ENCODE measurements at places on chromosomes 7 and 10.

- peak; percentile 48 for DNase-seq
Measured at GRCh38 chr10:61835946-61836887, 65.3 kb upstream of the ARID5B start.

DNA sequence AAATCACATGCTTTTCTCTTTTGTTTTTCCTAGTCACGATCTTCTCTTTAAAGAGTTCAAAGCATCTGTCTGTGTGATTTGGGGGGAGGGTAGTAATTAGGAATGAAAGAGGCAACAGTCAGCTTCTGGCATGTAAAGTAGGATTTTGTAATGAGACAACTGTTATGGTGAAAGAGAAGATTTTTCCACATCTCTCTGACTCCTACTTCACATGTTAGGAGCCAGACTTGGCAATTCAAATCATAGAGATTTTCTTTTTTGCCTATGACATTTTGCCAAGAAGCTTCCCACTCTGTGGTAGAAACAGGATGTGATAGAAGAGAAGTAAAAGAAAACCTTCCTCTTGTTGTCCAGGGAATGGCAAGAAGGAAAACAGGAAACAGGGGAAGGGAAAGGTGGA, 38.3 kb upstream of the KLHL7 start:
- DNase-seq = no peak

- no peak for DNase-seq
Measured at GRCh38 chr7:100595188-100595587, 7.0 kb upstream of the PCOLCE start.

- DNase-seq = no peak
Measured at GRCh38 chr10:23379686-23380085, 35.1 kb upstream of the C10orf67 start.

- DNase-seq = no peak
Measured at GRCh38 chr7:24781106-24781505, 23.8 kb upstream of the GSDME start.

GRCh38 chr7:3207387-3207902, 93.6 kb upstream of the SDK1 start:
- DNase-seq = peak; percentile 17

GRCh38 chr10:69845574-69846292, 44.0 kb downstream of the COL13A1 start:
- DNase-seq = no peak

DNA sequence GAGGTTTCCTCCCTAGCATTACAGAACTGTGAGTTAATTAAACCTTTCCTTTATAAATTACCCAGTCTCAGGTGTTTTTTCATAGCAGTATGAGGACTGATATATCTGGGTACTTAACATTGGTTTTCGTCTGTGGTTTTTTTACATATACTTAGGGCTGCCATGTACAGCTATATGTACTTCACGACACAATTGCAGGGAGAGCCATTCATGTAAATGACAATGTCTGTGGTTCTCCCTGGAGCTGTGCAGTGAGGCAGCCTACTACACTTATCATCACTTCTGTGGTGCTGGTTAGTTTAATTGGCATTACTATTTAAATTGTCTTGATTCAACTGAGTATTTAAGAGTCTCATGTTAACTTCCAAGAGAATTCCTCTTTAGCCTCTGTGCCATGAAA, 40.7 kb downstream of the AVL9 start:
- no peak for DNase-seq

- peak; percentile 82 for DNase-seq
Measured at GRCh38 chr10:24951201-24952142, 934 bp downstream of the PRTFDC1 start.

- DNase-seq = no peak
Measured at GRCh38 chr10:33803248-33803647, 468.8 kb upstream of the NRP1 start.

DNA sequence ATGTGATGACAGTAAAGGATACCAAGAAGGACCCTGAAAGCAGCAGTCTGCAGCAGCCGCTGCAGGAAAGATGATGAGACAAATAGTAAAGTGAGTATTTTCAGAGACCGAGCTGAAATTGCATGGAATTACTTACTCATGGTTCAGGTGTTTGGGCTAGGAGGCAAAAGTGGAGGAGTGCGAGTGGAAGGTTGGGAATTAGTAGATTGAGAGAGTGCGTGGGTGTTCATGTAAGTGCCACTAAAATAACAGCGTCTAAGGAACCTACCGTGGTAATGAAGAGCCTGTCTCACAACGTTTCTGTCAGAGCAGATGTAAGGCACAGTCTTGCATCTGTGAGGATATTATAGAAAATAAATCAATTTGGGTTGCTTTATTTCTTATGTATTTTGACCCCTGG, 48.3 kb upstream of the FMC1 start:
- no peak for DNase-seq

- DNase-seq = no peak
Measured at GRCh38 chr10:101833466-101833865, 10.1 kb downstream of the KCNIP2 start.

GRCh38 chr7:117143066-117143465, 179.8 kb downstream of the WNT2 start:
- no peak for DNase-seq

DNA sequence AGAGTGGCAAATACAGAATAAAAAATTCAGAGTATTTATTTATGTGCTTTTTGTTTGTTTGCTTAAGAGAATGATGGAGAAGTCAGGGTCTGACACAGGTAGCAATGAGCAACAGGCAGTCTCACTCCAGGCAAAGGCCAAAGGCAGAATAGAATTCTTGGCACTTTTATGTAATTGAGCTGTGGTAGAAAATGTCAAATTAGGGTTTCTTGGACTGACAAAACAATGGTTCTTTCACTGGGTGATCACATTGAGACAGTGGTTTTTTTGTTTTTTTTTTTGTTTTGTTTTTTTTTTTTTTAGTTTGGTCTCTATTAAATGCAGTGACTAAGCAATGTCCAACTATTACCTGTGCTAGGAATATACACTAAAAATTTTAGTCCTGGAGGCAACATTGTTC, 27.4 kb downstream of the POM121L12 start:
- DNase-seq = no peak

DNA sequence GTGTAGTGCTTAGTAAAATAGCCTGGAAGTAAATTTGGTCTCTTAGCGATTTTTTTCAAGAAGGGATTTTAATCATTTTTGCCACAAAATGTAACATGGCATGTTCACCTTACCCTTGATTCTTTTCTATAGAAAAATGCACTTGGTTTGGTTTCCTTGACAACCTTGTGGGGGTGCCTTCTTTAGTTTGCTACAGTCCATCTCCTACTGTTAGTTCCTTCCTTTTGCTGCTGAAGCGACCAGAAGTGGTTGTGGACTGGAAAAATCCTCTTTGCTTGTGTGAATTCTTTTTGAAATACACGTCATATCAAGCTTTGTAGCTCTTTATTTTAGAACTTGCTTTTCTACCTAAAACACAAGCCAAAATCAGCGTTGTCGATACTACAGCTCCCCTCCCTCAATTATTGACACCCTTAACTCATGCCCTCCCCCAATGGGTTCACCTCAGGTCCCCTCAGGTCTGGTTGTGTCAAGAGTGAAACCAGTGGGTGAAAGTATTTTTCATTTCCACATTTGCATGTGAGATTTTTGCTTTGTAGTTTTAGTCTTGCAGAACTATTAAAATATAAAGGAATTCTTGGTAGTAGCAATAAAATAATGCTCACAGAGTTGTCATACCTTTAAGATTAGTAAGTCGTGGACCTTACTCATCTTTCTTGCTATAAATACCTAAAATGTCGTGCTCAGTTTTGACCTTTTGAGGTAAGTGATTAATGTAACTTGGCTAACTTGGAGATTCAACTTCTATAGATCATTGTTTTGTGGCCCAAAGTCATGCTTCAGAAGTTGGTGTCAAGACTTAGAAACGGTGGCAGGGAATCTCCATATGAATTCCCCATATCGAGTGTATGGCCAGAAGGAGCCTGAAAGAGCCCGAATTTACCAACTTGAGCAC, 1.5 kb downstream of the ACTR3B start:
- DNase-seq = no peak
